Ecto neural progenitor cell (in vitro differentiated cells): ENCODE measurements at places on chromosomes 2 and 18.

- DNase-seq = no peak
Measured at GRCh38 chr18:58856881-58857280, 7.8 kb upstream of the ZNF532 start.

DNA sequence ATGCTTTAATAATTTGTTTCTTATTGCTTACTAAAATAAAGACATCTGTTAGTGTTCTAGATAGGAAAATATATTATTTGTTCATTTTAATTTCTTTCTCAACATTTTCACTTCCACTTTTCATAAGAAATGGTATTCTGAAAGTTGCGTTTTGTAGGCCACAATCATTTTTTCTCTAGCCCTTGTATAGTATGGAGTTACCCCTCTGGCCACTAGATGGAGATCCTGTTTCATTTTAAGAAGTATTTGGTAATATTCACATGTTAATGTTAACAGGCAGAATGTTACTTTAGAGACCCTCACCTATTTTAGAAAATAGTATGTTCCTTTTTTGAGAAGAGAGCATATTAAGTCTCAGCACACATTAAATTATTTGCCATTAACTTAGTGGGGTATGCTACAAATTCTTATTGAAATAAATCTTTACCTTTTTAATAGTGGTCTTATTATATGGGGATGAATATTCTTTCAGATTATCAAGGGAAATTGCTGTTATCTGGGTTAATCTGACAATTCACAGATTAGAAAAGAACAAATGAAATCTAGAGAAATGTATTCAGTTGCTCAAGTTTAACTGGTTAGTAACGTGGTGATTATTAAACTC lies 73.9 kb upstream of the TTC27 start:
- no peak for DNase-seq

DNA sequence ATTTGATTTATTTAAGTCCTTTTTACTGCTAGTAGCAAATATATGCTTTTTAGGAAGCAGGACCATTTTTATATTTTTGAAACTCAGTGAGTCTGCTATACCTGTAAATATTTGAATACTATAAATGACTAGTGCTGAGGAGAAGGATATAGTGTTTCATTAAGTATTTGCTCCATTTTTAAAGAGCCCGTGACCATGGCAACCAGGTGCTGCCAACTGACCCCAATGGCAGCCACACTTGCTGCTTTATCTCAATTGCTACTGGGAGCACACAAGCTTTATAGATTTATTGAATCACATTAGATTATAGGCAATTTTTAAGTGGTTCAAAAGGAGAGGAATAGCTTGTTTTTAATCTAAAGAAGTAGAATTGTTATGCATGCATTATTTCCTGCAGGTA lies 142.0 kb downstream of the SCG2 start:
- no peak for DNase-seq

DNA sequence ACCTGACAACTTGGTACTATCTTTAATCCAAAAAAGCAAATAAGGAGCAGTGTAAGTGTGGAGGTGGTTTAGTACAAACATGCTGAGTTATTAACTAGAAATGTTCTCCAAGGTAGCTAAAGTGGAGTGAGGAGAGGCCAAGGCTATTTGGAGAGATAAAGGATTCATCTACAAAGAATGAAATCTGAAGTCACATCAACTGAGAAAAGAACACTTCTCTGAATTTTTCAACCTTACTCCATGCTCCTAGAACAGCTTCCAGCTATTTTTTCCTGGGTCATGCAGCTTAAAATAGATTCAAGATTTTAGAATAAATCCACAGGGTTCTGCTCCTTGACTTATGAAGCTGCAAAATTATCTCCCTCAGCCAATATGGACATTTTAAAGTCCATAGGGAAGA lies 18.7 kb downstream of the IMMT start:
- no peak for DNase-seq

DNA sequence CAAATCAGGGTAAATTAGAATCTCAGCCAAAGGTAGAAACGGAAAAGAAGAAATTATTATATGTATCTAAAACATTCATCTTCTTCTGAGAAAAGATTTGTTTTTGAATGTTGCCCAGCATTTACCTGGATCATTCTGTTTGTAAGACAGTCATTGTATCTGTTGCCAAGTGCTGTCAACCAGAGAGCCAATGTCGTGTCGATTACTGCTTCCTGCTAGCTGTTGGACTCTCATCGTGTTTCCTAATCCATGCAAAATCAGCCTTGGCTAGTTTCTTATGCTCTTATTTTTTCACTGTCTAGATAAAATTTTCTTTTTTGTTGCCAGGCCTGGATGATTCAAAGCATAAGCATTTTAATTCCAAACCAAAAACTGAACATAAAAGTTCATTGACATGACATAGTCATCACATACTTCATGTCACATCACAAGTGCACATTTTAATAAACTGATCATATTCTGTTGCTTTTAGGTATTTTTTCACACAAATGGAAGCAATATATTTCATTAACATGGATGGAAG lies 202.3 kb downstream of the KCNH7 start:
- DNase-seq = no peak

- DNase-seq = no peak
Measured at GRCh38 chr2:200396781-200397242, 90.3 kb downstream of the SPATS2L start.

- DNase-seq = no peak
Measured at GRCh38 chr18:21012308-21012707, 99.3 kb downstream of the ROCK1 start.
